Natural killer cell (primary cell): ENCODE measurements at places on chromosomes 13 and 19.

DNA sequence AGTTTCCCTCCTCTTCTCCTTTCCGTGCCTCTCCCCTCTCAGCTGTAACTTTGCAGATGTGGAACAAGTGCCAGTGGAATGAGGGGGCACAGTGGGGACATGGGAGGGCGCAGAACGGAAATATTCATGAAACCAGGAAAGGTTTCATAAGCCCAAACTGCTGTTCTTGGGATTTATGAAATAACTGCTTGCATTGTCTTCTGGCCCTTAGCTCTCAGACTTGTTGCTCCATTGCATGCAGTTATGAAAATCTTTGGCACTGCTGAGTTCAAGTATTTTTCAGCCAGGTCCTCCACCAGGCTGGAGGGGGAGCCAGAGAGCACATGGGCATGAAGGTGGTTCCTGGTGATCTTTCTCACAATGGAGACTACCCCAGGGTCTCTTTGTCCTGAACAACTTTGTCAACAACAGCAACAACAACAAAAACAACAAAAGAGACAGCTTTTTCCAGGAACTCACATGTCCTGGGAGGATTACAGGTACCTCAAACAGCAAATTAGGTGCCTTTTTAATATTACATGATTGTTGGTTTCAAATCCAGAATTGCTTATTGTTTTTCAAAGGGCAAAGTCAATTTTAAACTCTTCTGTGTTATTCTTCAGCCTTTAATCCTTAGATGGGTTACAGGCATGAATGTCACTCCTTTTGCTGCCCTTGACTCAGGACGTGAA is 1.5 kb downstream of the RGCC start:
- peak; percentile 86 for DNase-seq

DNA sequence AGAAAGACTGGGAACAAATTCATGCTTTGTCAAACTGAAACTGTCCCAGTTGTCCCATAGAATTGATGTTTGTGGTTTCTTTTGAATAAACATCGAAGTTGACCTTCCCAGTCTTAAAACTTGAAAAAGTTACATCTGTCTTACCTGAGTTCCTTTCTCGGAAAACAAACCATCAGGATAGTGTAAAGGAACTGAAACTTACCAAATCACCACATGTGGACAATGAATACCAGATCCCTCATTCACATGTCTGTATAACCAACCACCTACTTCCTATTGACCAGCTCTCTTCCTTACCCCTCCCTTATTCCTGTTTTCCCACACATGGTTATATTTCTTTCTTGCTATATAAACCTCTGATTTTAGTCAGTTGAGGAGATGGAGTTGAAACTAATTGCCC is 791.7 kb upstream of the PCDH20 start:
- no peak for DNase-seq

DNA sequence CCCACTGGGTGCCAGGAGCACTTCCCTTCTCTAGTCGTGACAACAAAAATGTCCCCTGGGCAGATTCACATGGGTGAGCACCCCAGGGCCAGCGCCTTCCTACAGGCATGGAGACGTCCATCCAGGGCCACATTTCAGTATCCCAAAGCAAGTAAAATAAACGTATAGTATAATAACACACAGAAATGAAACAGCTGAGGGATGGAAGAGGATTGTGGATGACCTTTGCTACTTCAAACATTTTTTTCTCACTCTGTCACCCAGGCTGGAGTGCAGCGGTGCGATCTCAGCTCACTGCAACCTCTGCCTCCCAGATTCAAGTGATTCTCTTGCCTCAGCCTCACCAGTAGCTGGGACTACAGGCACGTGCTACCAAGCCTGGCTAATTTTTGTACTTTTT is 28.2 kb downstream of the CILP2 start:
- no peak for DNase-seq

DNA sequence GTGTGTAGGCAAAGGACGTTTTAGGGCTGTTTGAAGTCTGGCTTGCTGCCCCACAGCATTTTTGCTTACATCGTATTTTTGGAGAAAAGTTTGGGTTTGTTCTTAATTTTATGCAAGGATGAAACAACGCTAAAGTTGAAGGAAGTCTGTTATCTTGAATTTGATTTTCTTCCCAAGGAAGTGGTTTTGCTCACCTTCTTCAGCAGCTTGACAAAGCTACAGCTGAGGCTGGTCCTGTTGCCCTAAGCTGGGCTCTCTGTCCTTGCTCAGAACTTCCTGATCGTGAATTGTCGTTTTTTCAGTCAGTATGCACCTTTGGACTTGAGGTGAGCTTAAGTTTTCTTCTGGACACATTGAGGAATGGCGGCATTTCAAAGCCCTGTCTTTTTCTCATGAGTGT is 62.1 kb upstream of the GSX1 start:
- no peak for DNase-seq

GRCh38 chr13:50225193-50226155 is 210.2 kb downstream of the KCNRG start:
- no peak for DNase-seq

GRCh38 chr19:49453757-49454240 is 774 bp downstream of the ALDH16A1 start:
- peak; percentile 61 for DNase-seq

GRCh38 chr13:112443995-112444311 is 67.8 kb downstream of the SPACA7 start:
- DNase-seq, result peak; percentile 38

DNA sequence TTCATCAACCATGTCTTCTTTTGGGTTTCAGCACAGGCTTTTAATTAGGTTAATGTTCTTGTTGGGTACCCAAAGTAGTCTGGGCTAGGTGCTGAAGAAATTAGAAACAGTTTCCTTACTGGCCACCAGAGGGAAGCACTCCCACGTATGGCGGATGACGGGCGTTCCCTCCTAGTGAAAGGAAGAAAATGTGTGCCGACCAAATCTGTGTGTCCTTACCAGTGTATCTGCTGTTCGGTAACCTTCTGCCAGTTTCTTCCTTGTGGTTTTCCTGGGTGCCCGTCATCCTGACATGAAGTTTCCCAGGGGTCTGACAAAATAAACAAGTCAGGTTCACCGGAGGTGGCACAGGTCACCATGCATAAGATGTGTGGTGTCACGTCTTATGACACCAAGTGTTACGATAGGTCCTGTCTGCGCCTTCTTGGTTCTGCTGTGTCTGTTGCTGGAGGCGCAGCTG is 6.0 kb upstream of the WDR88 start:
- DNase-seq, result peak; percentile 84

- DNase-seq, result peak; percentile 34
Measured at GRCh38 chr19:3604987-3605343, 1.7 kb downstream of the TBXA2R start.

- no peak for DNase-seq
Measured at GRCh38 chr13:113124211-113124970, 1.8 kb downstream of the F10 start.

GRCh38 chr13:27172495-27172842 is 858 bp upstream of the USP12 start:
- peak; percentile 55 for DNase-seq

DNA sequence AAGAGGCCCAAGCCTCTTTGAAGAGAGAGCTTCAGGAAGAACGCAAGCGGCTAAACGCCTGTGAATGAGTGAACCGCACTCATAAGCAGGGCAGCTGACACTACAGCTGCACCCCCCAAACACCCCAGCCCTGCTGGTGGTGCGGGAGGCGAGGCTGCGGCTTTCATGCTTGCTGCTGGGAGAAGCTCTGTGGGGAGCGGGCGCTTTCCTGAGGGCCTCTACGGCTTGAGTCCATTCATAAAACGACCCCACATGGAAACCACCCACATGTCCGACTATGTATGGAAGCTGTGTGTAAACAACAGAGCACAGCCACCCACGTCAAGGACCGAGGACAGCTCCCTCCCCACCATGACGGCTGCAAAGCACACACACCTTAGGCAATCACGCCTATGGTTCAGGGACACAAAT is 5.5 kb downstream of the AP3D1 start:
- DNase-seq, result no peak

- DNase-seq, result no peak
Measured at GRCh38 chr19:38557205-38557799, 60.5 kb downstream of the MAP4K1 start.

DNA sequence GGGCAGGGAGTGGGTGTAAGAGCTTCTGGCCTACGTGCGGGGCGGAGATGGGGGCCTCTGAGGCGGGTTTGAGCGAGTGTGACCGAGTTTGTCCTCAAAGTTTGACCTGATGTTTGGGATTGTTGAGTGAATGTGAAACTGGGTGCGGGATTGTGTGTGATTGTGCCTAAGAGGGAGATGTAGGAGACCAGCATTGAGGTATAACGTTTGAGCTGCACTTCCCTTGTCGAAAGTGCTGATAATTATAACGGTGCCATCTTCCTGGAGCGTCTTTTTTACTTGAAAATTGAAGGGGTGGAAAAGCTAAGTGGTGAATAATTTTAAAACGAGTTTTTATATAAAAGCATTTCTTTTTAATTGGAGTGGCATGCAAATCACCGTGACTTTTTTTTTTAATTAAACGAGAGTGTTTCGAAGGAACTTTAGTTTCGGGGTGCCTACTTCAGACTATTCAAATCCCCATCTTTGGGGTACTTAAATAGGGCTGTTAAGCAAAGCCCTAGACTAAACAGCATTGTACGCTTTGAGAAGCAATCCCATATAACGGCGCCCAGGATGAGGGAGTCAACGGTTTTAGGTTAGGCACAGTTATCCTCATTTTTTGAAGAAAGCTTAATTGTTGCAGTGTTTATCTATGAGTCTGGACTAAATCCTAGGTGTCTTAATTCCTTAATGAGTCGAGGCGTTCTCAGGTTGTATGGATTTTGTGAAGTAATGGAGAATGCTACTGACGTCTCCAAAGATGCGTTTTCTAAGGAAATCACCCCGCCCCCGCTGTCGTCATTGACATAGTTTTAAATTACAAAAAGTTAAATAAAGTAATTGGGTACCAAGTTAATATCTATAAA is 594 bp downstream of the ZNF146 start:
- DNase-seq, result no peak

GRCh38 chr13:75963302-75963701 is 327.2 kb downstream of the LMO7 start:
- DNase-seq, result no peak

DNA sequence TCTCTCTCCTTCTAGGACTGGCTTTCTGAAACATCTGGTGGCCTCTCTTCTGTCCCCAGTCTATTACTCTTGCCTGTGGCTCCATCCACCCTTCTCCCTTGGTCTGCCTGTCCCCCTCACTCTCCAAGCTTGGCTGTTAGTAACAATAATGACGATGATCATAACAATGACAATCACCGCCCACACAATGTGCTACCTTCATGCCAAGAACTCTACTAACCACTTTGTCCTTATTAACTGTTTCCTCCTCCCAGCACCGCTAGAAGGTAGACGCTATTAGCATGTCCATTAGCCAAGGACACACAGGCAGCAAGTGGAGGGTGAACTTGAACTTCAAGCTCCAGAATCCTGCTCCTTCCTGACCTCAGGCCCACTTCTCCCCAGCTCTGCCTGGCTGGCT is 2.7 kb downstream of the GYS1 start:
- no peak for DNase-seq

DNA sequence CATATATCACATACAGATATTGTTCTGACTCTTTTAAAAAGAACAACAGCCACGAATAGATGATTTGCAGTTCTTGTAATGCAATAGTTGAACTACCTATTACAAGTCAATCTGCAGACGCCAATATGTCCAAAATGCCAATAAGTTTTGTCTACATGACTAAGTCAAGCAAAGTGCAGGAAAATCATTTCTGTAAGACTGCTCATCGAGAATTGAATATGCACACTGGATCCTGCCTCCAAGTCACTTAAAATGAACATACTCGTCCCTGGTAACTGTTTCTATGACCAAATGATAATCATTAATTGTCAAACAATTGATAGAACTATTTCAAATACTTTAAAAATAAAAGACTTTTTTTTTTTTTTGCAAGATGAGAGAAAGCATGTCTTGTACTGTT is 375.6 kb downstream of the ITGBL1 start:
- DNase-seq, result no peak

DNA sequence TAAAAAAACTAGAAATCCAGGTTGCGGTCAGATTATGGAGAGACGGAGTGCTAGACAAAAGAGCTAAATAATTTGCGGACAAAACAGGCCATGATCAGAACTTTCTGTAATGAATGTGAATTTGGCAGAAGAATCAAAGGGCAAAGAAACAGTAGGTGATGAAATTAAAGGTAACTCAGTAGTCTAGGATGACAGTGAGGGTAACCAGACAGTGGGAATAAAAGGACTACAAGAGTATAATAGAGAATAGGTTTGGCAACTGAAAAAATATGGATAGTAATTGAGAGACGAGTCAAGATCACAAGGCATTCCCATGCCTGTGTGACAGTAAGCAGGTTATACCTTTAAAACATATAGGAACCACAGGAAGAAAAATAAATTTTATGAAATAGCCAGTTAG is 35.9 kb downstream of the CAB39L start:
- DNase-seq, result no peak

- DNase-seq, result no peak
Measured at GRCh38 chr13:94692030-94692429, 20.3 kb downstream of the SOX21 start.

DNA sequence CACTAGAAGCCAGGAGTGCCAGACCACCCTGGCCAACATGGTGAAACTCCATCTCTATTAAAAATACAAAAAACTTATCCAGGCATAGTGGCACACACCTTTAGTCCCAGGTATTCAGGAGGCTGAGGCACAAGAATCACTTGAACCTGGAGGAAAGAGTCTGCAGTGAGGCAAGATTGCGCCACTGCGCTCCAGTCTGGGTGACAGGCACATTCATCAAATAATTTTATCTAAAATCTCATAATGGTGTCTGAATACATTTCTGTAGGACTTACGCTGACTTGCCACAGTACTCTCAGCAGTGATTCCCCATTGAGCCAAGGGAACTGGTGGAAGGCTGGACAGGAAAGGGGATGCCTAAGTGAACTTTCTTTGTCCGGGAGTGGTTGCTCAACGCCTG is 4.3 kb upstream of the ZNF28 start:
- DNase-seq, result no peak

DNA sequence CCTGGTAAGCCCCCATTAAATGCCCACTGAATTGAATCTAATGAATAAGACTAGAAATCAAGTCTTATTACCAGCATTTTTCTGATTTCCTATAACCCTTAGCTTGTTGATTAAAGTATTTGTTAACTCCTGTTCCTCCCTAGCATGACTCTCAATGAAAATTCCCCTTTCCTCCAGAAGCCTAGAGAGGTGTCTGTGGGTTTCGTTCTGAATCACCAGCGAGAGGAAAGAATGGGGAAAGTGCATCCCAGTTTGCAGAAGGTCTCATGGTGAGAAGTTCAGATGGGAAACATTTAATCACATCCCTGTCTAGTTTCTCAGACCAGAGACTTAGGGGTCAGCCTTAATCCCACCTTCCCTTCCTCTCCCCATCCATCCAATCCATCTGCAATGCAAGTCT is 26.9 kb downstream of the POU2F2 start:
- DNase-seq, result no peak

GRCh38 chr13:51605698-51606097 is 21.4 kb downstream of the WDFY2 start:
- no peak for DNase-seq

- no peak for DNase-seq
Measured at GRCh38 chr13:87005511-87005910, 665.7 kb upstream of the SLITRK5 start.

GRCh38 chr19:10809651-10810285 is 26.2 kb downstream of the TMED1 start:
- DNase-seq, result no peak

GRCh38 chr13:100898431-100898830 is 223.8 kb upstream of the TMTC4 start:
- DNase-seq, result no peak

- no peak for DNase-seq
Measured at GRCh38 chr13:32845952-32846950, 170.0 kb upstream of the KL start.
